ENCODE measurements at places on chromosomes 3 and 15.

- DNase-seq, result peak; percentile 85
These were observed 110.5 kb upstream of the GAP43 start for GRCh38 chr3:115512565-115513415.

DNA sequence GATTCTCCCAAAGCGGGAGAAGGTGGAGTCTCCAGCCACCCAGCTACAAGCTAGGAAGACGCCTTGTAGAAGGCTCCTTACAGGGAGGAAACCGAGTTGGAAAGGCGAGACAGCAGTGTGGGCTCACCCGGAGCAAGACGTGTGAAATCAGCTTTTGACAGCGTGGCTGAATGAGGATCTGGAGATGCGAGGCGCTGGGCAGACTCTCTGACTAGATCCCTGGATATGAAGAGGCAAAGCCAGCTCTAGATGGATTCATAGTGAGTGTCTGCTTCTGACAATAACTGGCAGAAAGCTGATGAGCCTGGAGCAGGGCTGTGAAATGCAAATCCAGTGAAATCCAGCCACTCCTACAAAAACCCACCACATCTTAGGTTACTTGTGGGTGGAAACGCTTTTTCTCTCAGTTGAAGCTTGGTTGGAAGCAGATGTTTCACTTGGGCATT is 41.0 kb downstream of the GOLGA6A start:
- no peak for DNase-seq

- peak; percentile 41 for DNase-seq
These were observed 9.2 kb upstream of the MUC4 start for GRCh38 chr3:195820901-195821300.

DNA sequence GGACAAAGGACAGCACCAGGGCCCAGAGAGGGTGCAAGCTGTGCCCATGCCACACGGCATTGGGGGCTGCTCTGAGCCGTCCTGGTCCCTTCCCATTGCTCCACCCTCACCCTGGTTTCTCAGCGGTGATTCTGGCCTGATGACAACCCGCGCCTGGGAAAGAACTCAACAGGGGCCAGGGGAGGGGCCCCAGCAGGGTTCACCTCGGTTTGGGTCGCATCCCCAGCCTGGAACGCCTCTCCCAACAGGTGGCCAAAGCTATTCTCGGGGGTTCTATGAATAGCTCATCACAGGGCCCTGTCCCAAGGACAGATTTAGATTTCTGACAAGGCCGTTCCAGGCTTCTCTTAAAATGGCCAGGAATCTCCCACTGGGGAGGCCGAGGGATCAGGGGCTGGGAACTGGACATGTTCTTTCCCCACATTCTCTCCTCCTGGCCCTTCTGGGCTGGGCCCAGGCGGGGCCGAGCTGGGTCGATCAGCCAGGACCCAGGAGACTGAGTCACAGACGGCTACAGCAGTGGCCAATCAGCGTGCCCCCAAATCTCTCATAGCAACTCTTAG is 17.9 kb downstream of the GRIP2 start:
- peak; percentile 38 for DNase-seq

- DNase-seq, result no peak
These were observed 78.9 kb upstream of the TTC14 start for GRCh38 chr3:180523040-180523439.

- DNase-seq, result no peak
These were observed 29.5 kb downstream of the ACAD9 start for GRCh38 chr3:128908951-128909350.

- DNase-seq, result peak; percentile 43
These were observed 19.4 kb upstream of the SKOR1 start for GRCh38 chr15:67805666-67806516.

GRCh38 chr3:126398423-126399350 is 4.0 kb downstream of the CFAP100 start:
- DNase-seq, result peak; percentile 45

GRCh38 chr3:42527368-42527917 is 25.0 kb downstream of the VIPR1 start:
- no peak for DNase-seq

- no peak for DNase-seq
These were observed 110.0 kb downstream of the KCNAB1 start for GRCh38 chr3:156230278-156230900.

DNA sequence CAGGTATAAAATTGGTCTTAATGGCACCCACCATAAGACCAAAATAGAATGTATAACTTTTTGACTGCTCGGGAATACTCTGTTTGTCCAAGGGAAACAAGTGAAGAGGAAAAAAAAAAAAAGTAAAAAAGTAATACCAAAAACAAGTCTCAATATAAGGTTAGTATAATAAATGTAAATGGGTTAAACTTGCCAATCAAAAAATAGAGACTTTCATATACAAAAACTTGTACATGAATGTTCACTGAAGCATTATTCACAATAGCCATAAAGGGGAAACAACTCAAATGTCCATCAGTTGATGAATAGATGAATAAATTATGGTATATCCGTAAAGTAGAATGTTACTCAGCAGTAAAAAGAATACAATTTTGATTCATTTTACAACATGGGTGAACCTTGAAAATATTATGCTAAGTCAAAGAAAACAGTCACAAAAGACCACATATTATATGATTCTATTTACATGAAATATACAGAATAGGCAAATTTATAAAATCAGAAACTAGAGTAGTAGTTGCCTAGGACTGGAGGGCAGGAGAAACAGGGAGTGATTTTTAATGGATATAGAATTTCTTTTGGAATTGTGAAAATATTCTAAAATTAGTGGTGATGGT is 39.6 kb upstream of the FGD5 start:
- DNase-seq, result no peak

DNA sequence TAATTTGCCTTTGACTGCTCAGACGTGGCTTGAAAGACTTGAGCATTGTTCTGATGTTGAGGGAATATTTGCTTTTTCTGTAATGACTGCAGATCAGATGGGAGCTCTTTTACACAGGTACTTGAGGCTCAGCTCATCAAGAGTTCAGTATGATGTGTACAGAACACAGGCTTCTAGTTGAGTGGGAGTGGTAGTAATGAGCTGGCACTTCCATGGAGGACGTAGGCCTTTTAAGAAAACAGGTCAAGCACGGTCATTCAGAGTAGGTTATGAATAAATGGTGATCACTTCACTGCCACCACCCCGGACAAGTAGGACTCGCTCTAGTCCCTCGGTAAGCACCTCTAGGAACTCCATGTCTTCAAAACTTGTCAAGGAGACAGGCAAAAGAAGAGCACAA is 8.8 kb downstream of the EMC4 start:
- no peak for DNase-seq

GRCh38 chr15:77659350-77660321 is 26.9 kb upstream of the LINGO1 start:
- DNase-seq, result peak; percentile 81

GRCh38 chr15:43511012-43511885 is 6.2 kb upstream of the MAP1A start:
- peak; percentile 71 for DNase-seq

- DNase-seq, result peak; percentile 79
These were observed 271.5 kb upstream of the DCBLD2 start for GRCh38 chr3:99172736-99173657.

- peak; percentile 68 for DNase-seq
These were observed 32.3 kb upstream of the MAP3K13 start for GRCh38 chr3:185330644-185331043.

Data from islet precursor cell (in vitro differentiated cells).